Stimulated activated CD8-positive, alpha-beta memory T cell treated with anti-CD3 and anti-CD28 coated beads, Interleukin-4, amount 100 ng/mL, for 4 hours (primary cell): ENCODE measurements at places on chromosomes 12 and 14.

DNA sequence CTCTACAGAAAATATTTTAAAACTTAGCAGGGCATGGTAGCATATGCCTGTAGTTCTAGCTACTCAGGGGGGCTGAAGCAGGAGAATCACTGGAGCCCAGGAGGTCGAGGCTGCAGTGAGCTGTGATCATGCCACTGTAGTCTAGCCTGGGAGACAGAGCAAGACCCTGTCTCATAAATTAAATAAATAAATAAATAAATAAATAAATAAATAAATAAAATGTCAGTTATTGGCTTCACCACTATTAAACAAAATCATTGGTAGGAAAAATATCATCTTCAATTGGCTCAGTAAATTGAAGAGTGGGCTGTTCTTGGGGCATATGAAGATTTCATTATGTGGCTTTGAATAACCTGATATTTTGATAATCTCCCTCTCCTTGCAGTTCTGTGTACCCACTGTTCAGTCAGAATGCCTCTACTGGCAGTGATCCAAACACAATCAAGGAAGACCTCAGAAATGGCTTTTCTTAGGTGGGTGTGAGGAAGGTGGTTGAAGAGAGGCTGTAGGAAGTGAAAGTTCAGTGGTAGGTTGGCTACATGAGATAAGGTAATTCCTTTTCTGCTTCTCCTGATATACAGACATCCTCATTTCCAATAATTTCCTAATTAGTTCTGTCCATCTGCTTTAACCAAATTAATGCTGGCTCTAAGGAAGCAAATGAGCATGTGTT lies 175.8 kb downstream of the MSRB3 start:
- no peak for DNase-seq

DNA sequence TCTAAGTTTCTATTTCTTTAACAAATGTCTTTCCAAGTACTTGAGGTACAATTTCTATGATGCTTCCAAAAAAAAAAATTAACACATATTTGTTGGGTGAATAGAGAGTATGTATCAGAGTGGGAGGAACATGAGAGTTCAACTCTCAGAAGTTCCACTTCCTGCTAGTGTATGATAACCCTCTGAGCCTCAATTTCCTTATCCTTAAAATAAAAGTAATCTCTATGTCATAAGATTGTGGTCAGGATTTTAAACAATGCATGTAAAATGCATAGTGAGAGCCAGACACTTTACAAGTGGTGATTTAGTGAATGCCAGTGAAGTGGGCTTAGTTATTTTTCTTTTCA lies 270.3 kb upstream of the AMIGO2 start:
- DNase-seq, result no peak

- no peak for DNase-seq
Measured at GRCh38 chr12:57983858-57984505, 42.6 kb downstream of the ATP23 start.

DNA sequence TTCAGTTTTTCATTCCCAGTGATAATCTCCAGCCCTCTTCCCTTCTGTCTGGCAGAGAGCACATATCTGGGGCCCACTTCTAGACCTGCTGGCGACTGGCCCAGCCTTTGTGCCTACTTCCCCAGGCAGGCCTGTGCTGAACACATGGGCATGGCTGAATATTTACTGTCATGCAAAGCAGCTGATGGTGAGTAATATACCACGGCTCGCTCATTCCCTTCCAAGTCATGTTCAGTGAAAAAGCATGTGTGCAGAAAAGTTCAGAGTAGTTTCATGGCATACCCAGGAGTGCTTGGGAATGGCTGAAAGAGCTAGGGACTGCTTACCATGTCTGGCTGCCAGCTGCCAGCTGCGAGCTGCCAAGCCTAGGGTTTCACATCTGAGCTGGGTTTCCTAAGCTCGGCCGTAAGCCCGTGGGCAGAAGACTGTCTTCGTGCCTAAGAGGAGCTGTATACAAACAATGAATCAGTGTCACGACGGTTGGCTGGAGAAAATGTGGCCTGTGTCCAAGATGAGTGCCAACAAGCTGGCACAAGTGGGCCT lies 179.9 kb upstream of the PELI2 start:
- DNase-seq, result no peak

- DNase-seq, result no peak
Measured at GRCh38 chr14:37591311-37591940, 3.6 kb downstream of the FOXA1 start.

DNA sequence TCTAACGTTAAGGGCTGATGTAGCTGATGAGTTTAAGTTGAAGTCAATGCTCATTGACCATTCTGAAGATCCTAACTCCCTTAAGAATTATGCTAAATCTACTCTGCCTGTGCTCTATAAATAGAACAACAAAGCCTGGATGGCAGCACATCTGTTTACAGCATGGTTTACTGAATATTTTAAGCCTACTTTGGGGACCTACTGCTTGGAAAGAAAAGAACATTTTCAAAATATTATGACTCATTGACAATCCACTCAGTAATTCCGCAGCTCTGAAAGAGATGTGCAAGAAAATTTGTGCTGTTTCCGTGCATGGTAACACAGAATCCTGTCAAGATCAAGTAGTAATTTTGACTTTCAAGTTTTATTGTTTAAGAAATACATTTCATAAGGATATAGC lies 35.0 kb upstream of the NAV3 start:
- DNase-seq, result no peak

DNA sequence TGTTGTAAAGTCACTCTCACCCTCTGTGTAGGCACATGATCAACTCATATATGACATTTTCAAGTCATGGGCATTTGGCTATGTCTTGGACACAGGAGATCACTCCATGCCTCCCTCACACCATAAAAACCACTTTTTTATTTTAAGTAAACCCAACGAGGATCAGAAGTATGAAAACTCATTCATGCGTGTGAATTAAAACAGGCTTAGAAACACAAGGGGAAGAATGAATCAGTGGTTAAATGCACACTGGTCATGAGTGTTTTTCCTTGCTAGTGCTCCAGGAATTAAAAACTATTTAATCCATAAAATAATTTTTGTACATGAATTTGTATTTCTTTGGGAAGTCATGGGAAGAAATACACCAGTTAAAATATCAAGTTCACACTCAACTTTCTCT lies 198.4 kb downstream of the GALC start:
- DNase-seq, result no peak
